ENCODE measurements at places on chromosomes 6 and 20.

DNA sequence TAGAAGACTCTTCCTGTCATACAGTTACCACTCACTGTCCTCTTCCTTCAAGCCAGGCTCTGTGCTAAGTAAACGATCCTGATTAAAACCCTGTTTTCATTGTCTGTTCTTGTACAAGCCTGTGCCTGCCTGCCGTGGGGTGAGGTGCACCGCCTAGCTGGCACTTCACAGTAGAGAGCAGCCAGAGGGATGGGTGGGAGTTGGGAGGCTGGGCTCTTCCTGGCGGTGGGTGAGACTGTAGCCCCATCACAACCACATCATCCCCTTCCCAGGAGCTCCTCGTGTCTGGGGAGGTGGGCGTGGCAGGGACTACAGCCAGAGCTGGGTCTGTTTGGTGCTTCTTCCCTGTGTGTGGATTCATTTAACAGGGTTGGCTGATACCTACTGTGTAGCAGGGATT is 382.0 kb downstream of the TAF4 start:
- DNase-seq = no peak

DNA sequence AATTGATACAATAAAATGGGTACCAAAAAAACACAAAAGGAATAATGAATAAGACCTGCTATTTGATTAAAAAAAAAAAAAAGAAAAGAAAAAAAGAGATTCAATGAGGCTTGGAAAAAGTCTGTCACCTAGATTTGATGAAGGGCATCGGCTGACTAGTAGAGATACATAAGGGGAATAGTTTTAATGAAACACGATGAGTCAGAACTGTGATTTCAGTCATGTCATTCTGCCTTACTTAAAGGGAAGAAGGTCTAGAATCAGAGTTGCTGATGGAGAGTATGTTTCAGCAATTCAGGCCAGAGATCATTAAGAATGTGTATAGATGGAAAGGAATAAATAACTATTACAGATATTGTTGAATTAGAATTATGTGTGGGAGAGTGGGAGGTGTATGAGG is 565.9 kb upstream of the RNF217 start:
- DNase-seq = no peak

DNA sequence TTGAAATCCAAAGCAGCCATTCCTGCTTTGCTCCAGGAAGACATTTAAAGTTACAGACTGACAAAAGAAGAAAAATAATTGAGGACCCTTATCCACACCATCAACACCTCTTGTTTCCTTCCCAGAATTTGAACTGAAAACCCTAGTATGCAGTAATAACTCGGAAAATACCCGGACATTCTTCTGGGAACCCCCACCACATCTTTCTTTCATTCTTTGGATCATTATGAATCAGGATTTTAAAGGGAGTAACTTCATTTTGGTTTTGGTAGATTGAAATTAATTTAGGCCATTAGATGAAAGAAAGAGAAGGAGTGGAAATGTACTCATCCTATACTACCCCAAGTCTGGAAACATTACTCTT is 213.8 kb upstream of the MARCKS start:
- DNase-seq = no peak

DNA sequence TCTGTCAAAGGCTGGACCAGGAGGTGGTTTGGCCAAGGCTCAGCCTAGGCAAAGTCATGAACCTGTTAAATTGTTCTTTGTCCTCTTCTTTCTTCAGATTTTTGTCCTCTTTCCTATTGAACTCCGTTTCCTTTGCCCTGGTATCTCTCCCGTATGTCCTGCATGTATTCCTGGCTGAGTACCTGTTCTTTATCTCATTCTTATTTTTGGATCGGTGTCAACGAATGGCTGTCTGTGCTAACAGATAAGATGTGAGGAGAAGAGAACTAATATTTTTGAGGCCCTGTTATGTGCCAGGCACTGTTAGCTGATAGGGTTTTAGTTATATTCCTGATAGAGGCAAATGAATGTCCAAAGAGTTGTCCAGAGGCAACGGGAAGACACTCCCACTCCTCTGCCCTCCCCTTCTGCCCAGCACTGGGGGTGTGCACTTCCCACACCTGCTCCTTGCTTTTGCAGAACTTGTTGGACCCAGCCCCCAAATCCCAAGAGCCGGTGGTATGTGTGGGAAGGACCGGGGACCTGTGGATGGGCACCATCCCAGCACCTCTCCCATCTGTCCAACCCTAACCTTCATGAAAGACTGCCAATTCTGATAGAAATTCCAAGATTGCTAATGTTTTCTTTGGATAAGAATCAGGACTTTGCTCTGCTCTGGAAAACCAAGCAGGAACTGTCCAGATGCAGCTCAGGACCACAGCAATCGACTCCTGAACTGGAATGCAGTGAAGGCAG is 20.6 kb downstream of the MMP24OS start:
- DNase-seq = no peak

DNA sequence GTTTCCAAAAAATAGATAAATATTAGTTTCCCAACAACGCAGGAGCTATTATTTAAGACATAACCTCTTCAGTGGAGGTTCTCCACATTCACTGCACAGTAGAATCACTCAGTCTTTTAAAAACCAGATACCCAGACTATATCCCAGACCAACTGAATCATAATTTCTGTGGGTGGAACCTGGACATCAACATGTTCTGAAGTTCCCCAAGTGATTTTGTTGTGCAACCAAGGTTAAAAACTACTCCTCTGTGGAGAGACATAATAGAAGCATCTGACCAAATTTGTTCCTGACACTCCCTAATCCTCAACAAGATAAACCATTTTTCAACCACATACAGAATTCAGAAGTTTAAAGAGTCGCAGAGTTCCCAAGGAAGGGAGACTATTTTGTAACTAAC is 42.3 kb downstream of the STK38 start:
- DNase-seq = no peak
